ENCODE measurements at places on chromosomes 5 and 9. TPM values are rescaled to one million over a fixed set of nuclear protein-coding genes. Genes with fewer than 3 reads are reported as not detected.

NPM1 gene
- total RNA-seq, result 1,455 TPM

TPPP gene
- 2.5 TPM for total RNA-seq

DMGDH gene
- total RNA-seq, result 2.9 TPM

DAB2IP gene
- 51.1 TPM for total RNA-seq

TAF11L7 gene
- not detected for total RNA-seq

KDM4C gene
- 15.1 TPM for total RNA-seq

SELENOP gene
- 17.3 TPM for total RNA-seq

DOCK8 gene
- total RNA-seq, result 3.8 TPM

FAM153A gene
- total RNA-seq, result 0.41 TPM

IFNA21 gene
- total RNA-seq, result not detected

DNA sequence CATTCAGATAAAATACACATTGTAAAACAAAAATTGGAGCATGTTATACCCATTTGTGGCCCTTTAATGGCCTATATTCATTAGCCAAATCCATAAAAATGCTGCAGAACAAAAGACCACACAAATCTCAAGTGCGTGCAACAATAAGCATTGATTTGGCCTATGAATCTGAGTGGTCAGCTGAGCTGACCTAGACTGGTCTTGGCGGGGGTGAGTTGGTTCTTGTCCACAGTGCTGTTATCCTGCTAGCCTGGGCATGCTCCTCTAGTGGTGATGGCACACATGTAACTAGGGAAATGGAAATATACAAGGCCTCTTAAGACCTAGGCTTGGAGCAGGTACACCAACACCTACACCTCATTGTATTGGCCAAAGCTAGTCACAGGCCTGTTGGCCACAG lies 122.2 kb upstream of the TBCA start:
- no peak for DNase-seq

DNA sequence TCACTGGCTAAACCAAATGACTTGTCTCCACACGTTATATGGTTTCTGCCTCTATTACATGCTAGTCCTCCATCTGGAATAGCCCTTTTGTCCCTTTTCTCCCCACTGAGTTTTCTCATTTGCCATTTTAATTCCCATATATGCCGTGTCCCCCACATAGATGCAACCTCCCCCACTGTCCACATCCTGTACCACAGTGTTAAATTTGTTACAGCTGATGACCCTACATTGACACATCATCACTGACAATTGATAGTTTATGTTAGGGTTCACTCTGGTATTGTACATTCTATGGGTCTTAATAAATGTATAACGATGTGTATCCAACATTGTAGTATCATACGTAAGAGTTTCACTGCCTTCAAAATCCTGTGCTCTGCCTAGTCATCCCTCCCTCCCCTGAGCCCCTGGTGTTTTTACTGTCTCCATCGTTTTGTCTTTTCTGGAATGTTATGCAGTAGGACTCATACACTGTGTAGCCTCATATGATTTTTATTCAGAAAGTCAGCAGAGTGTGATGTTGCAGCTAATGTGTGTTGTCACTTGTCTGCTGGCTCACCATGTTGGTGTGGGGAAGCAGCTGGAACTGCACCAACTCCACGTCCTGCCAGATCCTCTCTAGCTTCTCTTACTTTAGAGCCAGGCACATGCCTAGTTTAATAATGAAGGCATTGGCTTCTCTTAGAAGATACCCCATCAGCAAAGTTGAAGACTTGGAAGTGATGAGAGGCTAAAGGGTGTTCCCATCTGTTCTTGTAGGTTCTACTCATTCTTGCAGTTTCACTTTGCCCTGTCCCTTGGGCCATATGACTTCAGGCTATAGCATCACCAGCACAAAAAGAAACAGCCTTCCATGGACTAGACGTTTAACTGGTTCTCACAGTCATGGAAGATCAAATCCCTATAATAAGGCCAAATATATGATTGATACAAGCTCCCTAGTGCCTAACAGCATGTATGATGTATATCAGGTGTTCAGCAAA lies 30.2 kb downstream of the LRRC70 start:
- no peak for DNase-seq

DNA sequence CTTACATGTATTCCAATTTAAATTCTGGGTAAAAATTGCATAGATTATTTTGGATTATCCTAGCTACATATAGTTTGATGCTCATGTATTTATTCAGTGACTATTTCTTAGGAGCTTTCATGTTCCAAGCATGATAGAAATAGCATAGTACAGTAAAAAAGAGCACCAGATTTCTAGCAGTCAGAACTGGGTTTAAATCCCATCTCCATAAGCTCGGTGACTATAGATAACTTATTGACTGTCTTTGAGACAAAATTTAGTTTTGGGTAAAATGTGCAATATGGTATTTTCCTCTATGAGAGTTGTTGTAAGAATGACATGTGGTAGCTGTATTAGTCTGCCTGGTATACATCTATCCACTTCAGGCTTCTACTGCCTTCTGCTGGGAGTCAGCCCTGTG lies 889.6 kb downstream of the DTWD2 start:
- no peak for DNase-seq

GRCh38 chr5:124289641-124290311 lies 456.7 kb downstream of the ZNF608 start:
- no peak for DNase-seq

DNA sequence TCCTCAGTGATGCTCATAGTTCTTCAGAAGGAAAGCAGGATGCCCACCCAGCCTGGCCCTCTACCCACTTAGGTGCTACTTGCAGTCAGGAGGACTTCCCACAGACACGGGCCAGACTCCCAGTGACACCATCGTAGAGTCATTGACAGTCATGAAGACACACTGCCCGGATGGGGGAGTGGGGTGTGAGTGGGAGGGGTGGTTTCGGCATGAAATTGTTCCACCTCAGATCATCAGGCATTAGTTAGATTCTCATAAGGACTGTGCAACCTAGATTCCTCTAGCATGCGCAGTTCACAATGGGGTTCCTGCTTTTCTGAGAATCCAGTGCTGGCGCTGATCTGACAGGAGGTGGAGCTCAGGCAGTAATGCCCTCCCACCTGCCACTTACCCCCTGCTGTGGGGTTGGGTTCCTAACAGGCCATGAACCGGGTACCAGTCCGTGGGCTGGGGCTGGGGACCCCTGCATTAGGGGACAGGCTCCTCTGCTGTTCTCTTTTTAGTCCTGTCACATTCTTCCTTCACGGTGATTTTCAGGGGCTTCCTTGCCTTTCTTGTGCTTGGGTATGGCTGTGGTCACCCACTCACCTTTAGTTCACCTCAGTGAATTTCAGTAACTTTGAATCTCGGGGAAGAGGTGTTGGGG lies 88.2 kb upstream of the ANKRD55 start:
- DNase-seq, result no peak

GRCh38 chr5:53087171-53087570 lies 22.4 kb downstream of the MOCS2 start:
- DNase-seq, result no peak

GRCh38 chr9:68978066-68978465 lies 35.8 kb downstream of the PRKACG start:
- DNase-seq, result no peak

DNA sequence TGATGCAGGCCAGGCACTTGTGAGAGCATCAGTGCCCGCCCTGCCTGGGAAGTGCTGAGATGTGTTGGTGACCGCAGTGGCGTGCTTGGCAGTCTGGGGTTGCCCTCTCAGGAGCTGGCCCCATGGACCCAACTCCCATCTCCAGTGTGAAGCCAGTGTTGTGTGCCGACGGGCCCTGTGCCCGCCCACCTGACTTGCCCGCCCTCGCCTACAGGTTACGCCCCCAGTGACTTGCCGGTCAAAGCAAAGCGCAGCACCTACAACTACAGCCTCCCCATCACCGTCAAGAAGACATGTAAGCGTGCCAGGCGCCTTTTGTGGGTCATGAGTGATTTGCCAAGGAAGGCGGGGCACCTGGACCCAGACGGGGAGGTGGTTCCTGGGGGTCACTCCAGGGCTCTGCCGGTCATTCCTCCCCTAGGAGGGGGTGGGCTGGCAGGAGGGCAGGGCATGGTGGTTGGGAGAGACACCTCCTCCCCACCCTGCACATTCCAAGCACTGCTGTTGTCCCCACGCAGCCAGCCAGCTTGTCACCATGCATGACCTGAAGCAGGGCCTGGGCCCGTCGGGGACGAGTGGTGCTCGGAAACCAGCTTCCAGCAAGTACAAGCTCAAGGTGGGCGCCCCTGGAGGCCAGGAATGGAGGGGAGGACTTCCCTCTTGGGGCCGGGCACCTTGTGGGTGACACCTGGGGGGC lies 7.4 kb upstream of the CEL start:
- DNase-seq, result no peak

- DNase-seq, result no peak
Observed at GRCh38 chr5:124054564-124054963, 542.6 kb downstream of the CSNK1G3 start.

DNA sequence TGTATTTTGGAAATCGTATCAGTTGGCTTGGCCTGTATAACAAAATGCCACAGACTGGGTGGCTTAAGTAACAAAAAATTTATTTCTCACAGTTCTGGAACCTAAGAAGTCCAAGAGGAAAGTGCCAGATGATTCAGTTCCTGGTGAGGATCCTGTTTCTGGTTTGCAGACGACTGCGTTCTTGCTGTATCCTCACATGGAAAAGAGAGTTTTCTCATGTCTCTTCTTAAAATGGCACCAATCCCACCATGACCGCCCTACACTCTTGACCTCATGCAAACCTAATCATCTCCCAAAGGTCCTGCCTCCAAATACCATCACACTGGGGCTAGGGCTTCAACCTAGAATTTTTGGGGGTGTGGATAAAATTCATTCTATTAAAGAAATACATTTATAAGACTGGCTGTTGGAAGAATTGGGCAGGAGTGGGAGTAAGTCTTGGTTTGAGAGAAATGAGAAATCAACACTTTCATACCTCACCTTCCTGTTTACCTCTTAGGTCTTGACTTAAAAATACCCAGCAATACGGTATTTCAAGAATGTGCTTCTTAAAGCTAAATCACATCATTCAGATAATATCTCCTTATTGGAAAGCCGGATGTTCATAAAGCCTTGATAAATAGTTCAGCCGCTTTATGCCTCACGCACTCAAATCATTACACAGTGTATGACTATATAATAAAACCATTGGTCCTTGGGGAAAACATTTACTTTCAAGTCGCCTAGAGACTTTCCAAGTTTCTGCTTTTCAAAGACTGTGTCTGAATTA lies 28.7 kb downstream of the PTTG1 start:
- no peak for DNase-seq

DNA sequence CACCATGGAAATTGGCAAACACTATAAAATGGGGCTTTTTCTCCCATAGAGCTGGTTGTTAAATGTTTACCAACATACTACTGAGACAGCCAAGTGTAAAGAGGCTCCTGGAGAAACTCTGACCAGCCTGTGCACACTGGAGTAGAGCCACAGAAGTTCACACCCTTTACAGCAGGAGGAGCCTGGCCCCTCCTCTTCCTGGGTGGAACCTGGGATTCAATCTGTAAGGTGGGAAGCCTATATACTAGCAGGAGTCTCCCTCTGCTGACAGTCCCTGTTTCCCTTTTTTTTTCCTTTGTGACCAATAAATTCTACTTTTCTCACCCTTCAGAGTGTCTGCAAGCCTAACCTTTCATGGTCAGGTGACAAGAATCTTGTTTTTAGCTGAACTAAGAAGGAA lies 10.4 kb upstream of the SLC30A5 start:
- no peak for DNase-seq

DNA sequence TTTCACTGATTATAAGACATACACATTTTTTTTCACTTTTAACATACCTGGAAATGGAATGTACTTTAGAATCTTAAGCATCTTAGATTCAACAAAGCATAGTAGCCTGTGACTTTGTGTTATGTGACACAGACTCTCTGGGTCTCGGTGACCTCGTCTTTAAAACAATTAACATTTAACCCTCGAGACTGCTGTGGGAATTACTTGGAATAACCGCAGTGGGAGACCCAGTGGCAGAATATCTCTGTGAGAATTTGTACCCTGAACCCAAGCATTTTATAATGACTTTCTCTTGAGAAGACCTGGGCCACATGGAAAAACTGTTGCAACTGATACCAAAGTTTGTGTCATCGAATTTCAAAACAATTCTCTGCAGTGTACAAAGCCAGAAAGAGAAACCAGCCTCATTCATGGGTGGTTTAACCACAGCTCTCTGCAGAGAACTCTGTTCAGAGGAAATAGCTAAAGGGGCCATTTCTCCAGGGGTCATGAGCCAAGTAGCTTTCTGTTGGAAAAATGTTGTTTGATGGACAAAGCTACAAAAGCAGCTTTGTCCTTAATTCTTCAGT lies 10.0 kb upstream of the RETREG1 start:
- DNase-seq, result no peak
